Posterior cingulate gyrus (tissue), 11 donors: ENCODE measurements at places on chromosomes 1 and 21.

GRCh38 chr1:110112143-110112542, at the start of gene UBL4B:
Gene UBL4B (plus strand): TSS chr1:110112443. CDS start chr1:110112535, 92 bp downstream.
- no peak for DNase-seq

- no peak for DNase-seq
Measured at GRCh38 chr1:222372221-222372620, 175.7 kb downstream of the HHIPL2 start.

- DNase-seq, result no peak
Measured at GRCh38 chr1:89172468-89173143, 3.2 kb downstream of the GBP7 start.

DNA sequence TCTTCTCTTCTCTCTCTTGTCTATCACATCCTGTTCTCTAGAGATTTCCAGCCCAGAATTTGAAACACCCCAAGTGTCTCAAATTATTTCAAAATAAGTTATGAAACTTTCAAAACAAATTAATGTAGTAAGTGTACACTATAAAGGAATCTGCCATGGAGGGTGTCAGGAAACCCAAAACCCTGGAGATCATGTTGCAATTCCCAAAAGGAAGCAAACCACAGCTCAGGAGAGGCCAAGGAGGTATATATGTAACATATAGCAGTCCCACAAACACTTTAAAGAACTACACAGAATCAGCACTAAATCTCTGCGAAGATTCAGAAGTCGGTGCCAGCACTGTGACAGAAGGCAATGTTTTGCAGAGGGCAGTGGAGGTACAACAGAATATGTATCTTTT, 26.6 kb downstream of the PTPN14 start:
- no peak for DNase-seq

DNA sequence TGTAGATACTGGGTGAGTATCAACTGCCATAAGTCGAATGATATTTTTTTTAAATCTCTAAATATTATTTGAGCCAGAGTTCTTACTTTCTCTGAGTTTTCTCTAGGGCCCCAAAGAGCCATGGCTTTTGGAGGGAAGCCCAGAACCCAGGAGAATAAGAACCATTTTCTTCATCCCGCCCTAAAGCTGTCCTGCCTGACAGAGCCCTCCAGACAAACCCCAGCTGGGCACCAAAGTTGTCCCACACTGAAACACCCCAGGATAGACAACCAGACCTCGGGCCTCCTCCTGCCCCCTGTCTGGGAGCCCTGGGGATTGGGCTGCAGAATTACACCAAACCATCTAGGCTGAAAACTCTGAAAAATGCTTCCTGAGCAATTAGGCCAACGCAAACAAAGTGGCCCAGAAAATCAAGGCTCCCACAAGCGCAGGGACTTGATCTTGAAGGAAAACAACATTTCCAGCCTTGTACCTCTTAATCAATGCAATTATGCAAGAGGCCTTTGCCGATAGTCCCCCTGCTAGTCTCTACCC, 113.1 kb downstream of the RRAGC start:
- no peak for DNase-seq
